ENCODE measurements at places on chromosomes 2 and 18. TPM values are rescaled to one million over a fixed set of nuclear protein-coding genes. Genes with fewer than 3 reads are reported as not detected.

GRCh38 chr2:235244255-235245220 lies 249.3 kb upstream of the AGAP1 start:
- H3K27ac ChIP-seq, result no peak overlapping the region
- DNase-seq, result peak; percentile 70
- no peaks in the 10 kb centered on the region for H3K27me3 ChIP-seq
- no peaks in the 10 kb centered on the region for H3K36me3 ChIP-seq
- no peaks in the 10 kb centered on the region for H3K4me1 ChIP-seq

- no peak overlapping the region for H3K27ac ChIP-seq
- no peaks in the 10 kb centered on the region for H3K36me3 ChIP-seq
- H3K4me1 ChIP-seq, result no peaks in the 10 kb centered on the region
- H3K4me3 ChIP-seq, result no peak overlapping the region
- no peaks in the 10 kb centered on the region for H3K27me3 ChIP-seq
- DNase-seq, result no peak
Measured at GRCh38 chr2:25030702-25031101, 11.2 kb upstream of the EFR3B start.

DNA sequence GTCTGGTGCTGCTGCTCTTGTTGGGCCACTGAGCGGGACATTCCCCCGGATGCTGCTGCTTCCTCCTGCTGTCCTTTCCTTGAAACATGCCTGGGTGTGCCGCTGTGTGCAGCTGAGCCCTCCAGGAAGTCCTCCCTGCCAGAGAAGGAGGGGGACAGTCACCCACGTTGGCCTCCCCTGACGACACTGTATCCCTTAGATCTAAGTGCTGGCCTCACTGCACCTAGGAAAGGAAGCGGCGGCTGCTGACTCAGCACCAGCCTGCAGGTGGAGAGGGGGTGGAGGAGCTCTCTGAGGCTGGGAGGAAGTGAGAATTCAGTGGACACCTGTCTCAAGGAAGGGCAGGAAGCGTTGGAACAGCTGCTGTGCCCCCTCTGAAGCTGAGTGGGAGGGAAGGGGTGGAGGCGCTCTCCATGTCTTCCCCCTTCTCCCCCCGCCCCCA lies 239.8 kb downstream of the HAUS1 start:
- no peak for DNase-seq
- H3K36me3 ChIP-seq, result no peaks in the 10 kb centered on the region
- no peaks in the 10 kb centered on the region for H3K4me1 ChIP-seq
- H3K4me3 ChIP-seq, result no peak overlapping the region
- H3K27ac ChIP-seq, result no peak overlapping the region

- DNase-seq, result no peak
- no peak overlapping the region for H3K4me3 ChIP-seq
- H3K4me1 ChIP-seq, result no peaks in the 10 kb centered on the region
- H3K36me3 ChIP-seq, result peaks cover 2% of the 10 kb centered on the region
- no peaks in the 10 kb centered on the region for H3K27me3 ChIP-seq
Measured at GRCh38 chr18:79672490-79673276, 6.9 kb upstream of the CTDP1 start.

GRCh38 chr2:191345788-191346187 lies 100.6 kb downstream of the MYO1B start:
- H3K36me3 ChIP-seq, result no peaks in the 10 kb centered on the region
- H3K4me3 ChIP-seq, result no peak overlapping the region
- peaks cover 23% of the 10 kb centered on the region for H3K4me1 ChIP-seq
- DNase-seq, result peak; percentile 77
- H3K27me3 ChIP-seq, result no peaks in the 10 kb centered on the region

- no peak overlapping the region for H3K4me3 ChIP-seq
- no peaks in the 10 kb centered on the region for H3K27me3 ChIP-seq
- DNase-seq, result no peak
- no peak overlapping the region for H3K27ac ChIP-seq
- H3K4me1 ChIP-seq, result no peaks in the 10 kb centered on the region
- H3K36me3 ChIP-seq, result no peaks in the 10 kb centered on the region
Measured at GRCh38 chr2:156157670-156158069, 174.9 kb downstream of the NR4A2 start.

The TMEM247 gene
- total RNA-seq, result not detected

- H3K36me3 ChIP-seq, result no peaks in the 10 kb centered on the region
- no peak overlapping the region for H3K27ac ChIP-seq
- no peaks in the 10 kb centered on the region for H3K4me1 ChIP-seq
- DNase-seq, result no peak
- no peak overlapping the region for H3K4me3 ChIP-seq
Measured at GRCh38 chr2:181130686-181131085, 150.3 kb downstream of the UBE2E3 start.

Data from fibroblast of lung (primary cell).